ENCODE measurements at places on chromosomes 4 and X. TPM values are rescaled to one million over a fixed set of nuclear protein-coding genes. Genes with fewer than 3 reads are reported as not detected.

- DNase-seq, result no peak
Observed at GRCh38 chr4:115119804-115120352, 6.5 kb upstream of the NDST4 start.

GRCh38 chr4:56007154-56007553 is 58.4 kb downstream of the CEP135 start:
- DNase-seq, result no peak

The DOK7 gene
- 0.04 TPM for total RNA-seq

DNA sequence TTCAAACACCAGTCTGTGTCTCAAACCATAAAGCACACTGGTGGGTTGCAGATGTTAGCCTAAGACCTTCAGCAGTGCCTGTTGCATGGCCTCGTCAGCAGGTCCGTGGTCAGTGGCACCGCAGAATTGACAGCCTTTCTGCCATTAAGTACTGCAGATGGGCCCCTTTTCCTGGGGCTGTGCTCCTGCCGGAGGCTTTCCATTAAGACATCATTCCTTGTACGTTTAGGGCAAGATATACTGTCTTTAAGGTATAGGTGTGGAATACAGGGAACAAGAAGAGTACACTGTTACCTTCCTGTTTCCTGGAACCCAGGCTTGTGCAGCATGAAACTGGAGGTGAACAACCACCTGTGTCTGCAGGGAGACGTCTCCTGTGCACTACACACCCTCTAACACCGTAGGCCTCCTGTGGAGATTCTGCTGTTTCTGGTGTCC is 67.9 kb upstream of the WDR1 start:
- no peak for DNase-seq

DNA sequence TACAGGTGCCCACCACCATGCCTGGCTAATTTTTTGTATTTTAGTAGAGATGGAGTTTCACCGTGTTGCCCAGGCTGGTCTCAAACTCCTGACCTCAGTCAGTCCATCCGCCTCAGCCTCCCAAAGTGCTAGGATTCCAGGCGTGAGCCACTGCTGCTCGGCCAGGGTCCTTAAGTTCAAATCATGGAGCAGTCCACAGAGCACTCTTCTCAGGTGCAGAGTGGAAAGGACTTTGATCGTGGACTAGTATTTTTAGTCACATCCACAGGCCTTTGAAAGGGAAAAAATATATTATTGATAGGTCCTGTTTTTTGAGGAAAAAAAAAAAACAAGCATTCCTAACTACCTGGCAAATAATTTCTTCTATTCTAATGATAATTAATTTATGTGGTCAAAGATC is 31.2 kb downstream of the GAB1 start:
- DNase-seq, result no peak

The NHSL2 gene
- total RNA-seq, result 0.06 TPM

- no peak for DNase-seq
Observed at GRCh38 chrX:79572566-79572965, 205.4 kb upstream of the ITM2A start.

GRCh38 chrX:17737986-17738713 is 857 bp downstream of the SCML1 start:
- DNase-seq, result peak; percentile 27

DNA sequence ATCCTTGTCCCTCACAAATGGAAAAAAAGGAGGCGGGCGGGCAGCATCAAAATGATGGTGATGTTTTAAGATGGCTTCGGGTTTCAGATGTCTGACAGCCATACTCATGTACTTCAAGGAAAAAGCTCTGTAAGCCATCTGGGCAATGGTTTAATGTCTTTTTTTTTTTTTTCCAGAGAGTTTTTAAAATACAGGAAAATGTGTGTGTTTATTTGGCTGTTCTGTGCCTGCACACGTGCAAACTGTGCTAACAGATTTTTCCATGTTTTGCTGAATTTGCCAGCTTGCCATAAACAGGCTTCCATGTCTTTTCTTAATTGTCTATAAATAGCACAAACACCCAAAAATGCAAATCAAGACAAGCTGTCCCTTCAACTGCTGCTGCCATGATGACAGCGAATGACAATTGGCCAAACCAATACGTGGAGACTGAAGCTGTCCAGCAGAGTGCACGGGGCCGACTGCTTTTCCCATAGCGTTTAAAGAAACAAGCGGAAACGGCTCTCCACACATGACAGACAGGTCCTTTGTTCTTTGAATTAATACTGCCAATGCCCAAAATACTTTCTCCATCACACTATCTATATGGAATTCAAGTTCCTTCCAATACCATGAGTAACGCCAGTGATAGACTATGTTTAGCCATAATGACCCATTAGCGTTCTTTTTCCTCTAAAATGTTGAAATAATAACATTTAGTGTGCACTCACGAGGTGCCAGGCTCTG is 35.7 kb downstream of the AFAP1 start:
- DNase-seq, result no peak

- DNase-seq, result no peak
Observed at GRCh38 chr4:68896749-68897148, 54.9 kb downstream of the UGT2A3 start.

GRCh38 chr4:152464030-152464823 is 71.7 kb downstream of the FBXW7 start:
- no peak for DNase-seq

- DNase-seq, result no peak
Observed at GRCh38 chr4:115274545-115274944, 161.1 kb upstream of the NDST4 start.

- no peak for DNase-seq
Observed at GRCh38 chr4:144955104-144955503, 142.9 kb downstream of the ANAPC10 start.

GRCh38 chr4:110247591-110247990 is 49.2 kb upstream of the ELOVL6 start:
- DNase-seq, result no peak

DNA sequence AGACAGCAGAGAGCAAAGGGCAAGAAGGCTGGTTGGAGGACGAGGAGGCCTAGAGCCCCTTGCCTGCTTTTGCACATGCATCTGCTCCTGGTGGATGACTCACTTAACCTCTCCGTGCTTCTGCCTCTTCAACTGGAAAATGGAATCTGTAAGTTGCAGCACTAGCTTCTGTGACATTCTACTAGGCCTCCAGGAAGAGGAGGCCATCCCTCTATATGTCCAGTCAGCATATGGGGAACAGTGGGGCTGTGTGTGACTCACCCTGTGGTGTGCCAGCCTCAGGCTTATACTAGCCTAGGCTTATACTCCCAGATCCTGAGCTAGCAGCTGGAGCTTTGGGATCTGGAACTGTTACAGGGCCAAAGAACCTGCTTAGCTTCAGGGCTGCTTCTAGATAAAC is 36.0 kb downstream of the RTL9 start:
- peak; percentile 67 for DNase-seq

The TMSB15C gene
- total RNA-seq, result 2.2 TPM

GRCh38 chr4:168550064-168550766 is 53.4 kb downstream of the PALLD start:
- DNase-seq, result no peak

DNA sequence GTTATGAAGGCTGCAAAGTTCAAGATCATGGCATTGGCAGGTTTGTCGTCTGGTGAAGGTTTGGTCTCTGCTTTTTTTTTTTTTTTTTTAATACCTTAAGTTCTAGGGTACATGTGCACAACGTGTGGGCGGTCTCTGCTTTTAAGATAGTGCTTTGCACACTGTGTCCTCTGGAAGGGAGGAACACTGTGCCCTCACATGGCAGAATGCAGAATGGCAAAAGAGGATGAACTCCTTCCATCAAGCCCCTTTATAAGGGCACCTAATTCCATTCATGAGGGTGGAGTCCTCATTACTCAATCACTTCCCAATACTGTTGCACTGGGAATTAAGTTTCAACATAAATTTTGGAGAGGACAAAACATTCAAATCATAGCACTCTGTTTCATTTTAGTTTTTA is 101.4 kb downstream of the GLRA2 start:
- no peak for DNase-seq

- no peak for DNase-seq
Observed at GRCh38 chrX:39927380-39927779, 170.4 kb downstream of the BCOR start.

The GRSF1 gene
- 74.1 TPM for total RNA-seq

DNA sequence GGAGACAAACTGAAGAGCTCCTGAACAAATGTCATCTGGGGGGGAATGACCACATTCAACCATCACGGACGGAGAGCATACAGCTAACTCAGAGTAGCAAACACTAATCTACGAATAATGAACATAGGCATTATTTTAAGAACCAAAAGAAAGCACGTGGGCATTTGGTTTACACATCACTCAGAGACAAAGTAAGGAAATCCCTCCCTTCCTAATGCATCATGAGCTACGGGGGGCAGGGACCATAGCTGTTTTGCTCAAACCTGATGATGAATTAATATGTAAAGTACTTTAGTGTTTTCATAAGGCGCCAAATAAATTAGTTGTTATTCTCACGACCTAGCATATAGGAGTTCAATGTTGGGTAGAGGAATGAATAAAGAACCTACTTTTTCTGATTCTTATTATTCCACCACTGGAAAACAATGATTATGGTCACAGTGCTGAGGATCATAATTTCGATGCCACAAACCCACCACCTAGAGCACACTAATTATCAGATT is 11.7 kb upstream of the TMEM156 start:
- DNase-seq, result peak; percentile 46

GRCh38 chrX:49166914-49167739 is 4.6 kb downstream of the MAGIX start:
- peak; percentile 88 for DNase-seq

DNA sequence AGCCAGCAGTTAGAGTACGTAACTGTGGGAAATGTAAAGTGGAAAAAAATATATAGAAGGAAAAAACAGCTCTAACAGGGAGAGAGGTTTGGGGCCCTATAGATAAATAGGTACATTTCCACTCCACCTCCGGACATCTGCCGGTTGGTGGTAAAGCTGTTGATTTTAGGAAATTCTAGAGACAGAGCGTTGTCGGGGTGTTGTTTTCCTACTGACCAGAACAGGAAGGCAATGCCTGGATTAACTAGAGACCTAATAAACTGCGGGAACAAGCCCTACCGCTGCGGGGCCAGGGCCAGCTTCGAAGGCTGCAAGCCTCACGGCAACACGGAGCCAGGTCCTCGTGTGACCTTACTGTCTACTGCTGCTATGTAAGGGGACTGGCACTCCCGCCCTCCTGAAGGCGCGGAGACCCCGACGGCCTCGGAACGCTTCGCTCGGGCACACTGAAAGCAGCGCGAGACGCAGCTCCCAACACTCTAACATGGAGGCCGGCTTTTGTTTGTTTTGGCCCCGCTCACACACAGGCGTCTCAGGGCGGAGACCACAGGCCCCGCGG is 702 bp upstream of the CDKN2AIP start:
- DNase-seq, result peak; percentile 43

- no peak for DNase-seq
Observed at GRCh38 chrX:9338986-9339385, 125.9 kb upstream of the TBL1X start.

The TMEM31 gene
- total RNA-seq, result not detected

GRCh38 chr4:186904101-186904500 is 180.4 kb upstream of the FAT1 start:
- DNase-seq, result no peak

The EDA2R gene
- 3.9 TPM for total RNA-seq

DNA sequence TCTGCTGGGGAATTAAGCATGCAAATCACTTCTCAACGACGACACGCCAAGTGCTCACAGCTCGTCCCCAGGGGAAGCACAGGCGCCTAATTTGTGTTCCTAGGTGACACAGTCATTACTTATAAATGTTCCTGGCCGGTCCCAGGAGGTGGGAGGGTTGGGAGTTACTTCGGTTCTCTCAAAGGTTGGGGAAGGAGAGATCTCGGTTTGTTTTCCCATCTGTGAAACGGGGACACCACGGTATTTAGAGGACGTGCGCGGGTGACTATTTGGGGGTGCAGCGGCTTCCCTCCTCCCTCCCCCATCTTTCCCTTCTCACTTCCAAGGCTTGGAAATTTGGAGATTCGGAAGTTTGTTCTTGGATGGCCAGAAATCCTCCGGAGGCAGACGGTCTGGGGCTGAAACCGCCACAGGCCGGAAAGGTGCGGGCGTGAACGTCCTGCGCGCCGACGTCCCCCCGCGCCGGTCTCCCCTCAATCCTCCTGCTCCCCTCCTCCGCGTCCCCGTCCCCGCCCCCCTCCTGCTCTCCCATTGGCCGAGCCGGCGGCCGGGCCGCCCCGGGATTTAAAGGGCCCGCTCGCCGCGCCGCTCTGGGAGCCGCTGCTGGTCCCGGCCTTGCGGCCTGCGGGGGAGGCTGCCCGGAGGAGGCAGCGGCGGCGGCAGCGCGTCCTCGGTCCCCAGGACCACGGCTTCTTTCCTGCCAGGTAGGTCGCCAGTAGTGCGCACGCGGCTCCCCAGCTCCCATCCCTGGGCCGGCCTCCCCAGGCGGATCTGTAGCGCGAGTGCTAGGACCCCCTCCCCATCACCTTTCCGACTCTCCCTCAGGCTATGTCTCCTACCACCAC is at the start of gene PORCN:
PORCN (plus strand) TSS at position 593 of the 845 bp plus-strand sequence. CDS start 829 bp downstream, outside the sequence.
- DNase-seq, result no peak

The VCX3A gene
- 160 TPM for total RNA-seq

The FGG gene
- total RNA-seq, result not detected

DNA sequence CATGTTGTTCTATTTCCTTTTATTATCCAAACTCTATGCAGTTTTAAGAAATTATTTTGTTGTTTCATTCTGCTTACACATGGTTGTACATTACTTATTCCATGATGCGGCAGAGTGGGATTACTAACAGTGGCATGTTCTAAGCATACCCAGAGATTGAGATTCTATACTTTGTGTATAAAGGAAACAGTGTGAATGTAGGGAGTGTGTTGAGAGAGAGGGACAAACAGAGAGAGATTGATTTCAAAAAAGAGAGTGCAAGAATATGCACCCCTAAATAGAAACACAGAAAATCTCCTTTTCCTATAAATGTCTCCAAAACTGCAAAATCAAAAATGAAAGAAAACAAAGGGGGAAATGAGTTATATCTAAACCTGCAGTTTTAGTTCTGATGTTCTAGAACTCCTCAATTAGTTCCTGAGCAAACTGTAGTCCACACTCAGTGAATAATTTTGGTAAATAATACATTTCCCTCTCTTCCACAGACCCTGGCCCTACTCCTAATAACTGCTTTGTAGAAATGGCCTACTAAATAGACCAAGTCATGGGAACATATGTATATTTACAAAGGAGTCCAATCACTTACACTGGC is 31.0 kb downstream of the SLC9B1 start:
- DNase-seq, result no peak

- peak; percentile 24 for DNase-seq
Observed at GRCh38 chr4:140092094-140092851, 61.7 kb downstream of the MAML3 start.

- peak; percentile 5 for DNase-seq
Observed at GRCh38 chr4:115675719-115676118, 562.3 kb upstream of the NDST4 start.

GRCh38 chr4:900721-901120 is 31.4 kb downstream of the GAK start:
- DNase-seq, result no peak

The SGCB gene
- total RNA-seq, result 13.4 TPM

DNA sequence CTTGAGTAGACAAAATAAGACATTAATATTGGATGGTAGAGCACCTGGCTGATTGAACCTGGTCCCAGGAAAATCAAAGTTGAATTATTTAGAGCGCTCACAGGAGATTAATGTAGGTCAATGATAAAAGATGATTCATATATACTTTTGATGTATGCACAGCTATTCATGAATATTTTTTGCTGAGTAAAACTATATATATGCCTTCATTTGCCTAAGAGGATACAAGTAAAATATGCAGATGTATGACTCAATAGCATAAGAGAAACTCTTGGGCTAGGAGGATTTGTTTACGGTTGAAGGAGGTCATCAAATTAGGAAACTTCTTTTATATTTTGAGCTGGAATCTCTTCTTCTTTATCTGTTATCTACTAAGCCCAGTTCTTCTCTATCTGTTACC is 202.7 kb upstream of the HS3ST1 start:
- DNase-seq, result no peak
